ENCODE measurements at places on chromosomes 5 and 9.

DNA sequence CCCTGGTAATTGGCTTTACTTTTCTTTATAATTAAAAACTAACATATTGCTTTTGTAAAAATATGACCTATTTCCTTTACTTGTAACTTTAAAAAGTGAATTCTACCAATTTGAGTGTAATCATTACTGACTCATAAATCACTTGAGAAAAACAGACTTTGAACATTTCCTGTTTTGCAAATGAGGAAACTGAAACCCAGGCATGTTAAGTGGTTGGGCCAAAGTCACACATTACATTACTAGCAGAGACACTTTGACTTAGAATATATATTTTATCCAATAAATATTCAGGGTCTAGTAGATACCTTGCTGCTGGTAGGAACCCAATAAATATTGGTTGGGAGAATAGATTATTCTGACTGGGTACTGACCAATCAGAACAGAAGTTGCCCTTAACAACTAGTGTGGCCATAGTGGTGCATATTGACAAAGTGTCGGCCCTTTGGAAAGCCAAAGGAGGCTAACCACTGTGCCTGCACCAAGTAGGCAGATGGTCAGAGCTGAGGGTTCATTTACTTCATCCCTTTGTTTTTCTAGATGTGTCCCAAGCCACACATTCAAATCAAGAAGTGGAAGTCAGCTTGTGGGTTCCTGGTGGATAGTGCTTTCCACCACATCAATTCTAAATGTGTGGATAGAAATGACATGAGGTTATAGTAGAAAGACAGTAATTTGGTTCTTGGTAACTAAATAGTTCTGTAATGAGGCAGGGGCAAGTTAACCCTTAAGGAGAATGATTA lies 365.1 kb upstream of the RIOK2 start:
- no peak for DNase-seq

DNA sequence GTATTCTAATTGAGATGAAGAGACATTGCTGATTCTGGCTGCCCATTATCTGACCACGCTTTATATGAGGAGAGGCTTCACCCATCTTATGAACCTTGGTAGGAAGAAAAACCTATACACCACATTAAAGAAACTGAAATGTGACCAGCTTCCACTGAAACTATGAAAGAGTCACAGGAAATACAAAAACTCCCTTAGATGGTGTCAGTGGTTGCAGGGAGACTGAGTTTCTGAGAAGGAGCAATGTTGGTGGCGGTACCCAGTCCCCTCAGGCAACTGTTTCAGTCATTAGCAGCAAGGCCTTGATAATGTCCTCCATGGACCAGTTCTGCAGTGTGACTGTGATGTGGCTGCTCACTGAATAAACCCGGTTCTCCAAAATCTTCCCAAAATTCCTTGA lies 110.5 kb upstream of the FTMT start:
- no peak for DNase-seq

DNA sequence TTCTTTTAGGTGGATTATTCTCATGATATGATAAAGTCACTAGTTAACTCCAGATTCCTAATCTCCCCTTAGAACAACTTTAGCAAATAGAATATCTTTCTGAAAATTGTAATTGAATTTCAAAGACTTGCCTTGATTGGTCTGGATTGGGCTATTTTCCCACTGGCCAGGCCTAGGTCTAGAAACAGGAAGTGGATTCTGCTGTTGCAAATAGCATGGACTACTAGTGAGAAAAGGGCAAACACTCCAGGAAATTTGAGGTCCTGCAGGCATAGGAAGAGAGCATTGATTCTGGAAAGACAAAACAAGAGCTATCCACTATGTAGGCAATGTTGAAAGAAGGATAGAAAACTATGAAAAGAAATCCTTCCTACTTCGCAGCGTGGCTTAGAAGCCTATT lies 113.4 kb downstream of the KCTD16 start:
- no peak for DNase-seq

GRCh38 chr9:132037458-132037857 lies 42.2 kb downstream of the MED27 start:
- DNase-seq = no peak

- no peak for DNase-seq
Measured at GRCh38 chr5:143334903-143335302, 68.6 kb downstream of the NR3C1 start.

GRCh38 chr5:34415559-34416198 lies 240.4 kb upstream of the RAI14 start:
- no peak for DNase-seq

DNA sequence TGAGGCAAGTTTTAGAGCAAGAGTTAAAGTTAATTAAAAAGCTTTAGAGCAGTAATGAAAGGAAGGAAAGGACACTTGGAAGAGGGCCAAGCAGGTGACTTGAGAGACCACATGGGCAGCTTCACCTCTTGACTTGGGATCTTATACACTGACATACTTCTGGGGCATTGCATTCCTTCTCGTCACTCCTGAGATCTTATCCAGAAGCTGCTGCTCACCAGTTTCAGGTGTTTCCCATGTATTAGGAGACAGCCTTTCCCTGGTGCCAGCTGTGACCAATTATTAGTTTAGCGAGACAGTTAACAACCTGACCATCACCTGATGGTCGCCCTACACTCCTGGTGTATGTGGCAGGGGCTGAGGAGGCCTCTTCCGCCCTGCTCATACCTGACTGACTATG lies 382.1 kb downstream of the KDM4C start:
- DNase-seq = no peak

DNA sequence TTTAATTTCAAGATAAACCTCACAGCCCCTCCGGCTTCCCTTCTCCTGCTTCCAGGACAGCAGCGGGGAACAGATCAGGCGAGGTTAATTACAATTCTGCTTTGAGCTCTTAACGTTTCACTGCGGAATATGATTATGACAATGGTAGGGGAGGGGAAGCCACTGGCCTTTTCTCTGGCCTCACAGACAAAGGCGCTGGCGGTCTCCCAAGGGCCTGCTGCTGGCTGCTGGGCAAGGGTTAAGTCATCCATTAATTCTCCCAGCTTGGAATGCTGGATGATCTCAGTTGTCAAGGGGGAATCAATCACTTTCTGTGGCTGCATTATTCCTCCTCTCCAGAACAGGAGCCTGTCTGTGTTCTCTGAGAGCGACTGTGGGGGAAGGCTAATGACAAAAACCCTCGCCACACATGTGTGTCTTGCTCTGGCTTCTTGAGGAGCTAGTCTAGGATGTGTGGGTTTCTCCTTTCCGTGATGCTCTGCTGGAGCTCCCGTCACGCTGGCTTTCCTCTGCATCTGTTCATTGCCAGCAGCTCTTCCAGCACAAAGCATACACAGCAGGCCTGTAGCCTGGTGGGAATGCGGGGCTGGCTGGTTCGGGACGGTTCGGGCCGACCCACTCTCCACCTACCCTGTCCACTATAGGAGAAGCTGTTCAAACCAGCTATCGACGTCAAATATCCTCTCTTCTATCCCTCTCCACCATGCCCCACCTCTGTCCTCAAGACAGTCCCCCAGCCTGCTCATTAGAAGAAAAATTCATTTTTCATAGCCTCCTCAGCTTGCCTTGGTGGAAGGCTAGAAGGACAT lies 82.8 kb downstream of the DCP2 start:
- DNase-seq = peak; percentile 64

DNA sequence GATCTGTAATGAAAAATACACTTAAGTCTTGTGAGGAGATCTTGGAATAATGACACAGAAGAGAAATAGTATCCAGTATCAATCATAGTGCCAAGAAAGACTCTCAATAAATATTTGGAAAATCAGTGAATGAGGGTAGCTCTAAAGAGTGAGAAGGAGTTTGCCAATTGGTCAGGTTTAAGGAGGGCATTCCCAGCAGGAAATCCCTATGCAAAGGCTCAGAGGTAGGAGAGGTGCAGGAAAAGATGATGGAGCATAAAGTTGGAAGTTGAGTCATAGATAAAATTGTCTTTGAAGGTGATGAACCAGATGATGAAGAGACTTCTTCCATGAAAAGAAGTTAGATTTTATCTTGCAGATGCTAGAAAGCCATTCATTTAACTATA lies 27.8 kb downstream of the TNPO1 start:
- no peak for DNase-seq
